IPS DF 19.7 (cell line): ENCODE measurements at places on chromosomes 6 and 20.
A peak's percentile ranks its signal among the peaks of the same experiment; 100 is the strongest.

DNA sequence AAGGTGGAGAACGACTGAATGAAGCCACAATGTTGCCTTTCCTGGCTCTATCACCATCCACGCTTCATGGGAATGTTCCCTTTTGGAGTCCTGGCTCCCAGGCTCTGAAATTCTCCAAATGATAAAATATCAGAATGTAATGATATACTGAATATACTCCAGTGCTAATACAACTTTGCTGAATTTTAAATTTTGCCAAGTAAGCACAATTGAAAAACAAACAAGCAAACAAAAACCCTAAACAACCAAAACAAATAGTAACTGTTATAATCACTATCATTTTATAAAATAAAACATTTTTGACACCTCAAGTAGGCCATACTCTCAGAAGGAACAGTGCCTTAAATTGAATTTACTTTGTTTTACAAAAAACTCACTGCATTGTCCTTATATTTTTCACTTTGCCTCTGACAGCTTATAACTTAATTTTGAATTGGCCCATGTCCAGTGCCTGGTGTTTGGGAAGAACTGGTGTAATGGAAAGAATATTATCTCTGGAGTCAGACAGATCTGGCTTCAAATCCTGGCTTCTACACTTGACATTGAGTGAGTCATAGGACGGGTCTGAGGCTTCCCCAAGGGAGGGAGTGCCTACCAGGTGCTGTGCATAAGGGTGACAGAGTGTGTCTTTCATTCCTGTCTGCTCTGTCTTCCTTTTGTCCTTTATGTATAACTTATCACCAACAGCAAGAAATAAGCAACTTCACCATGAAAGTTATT is 698.3 kb downstream of the EPM2A start:
- DNase-seq, result no peak

DNA sequence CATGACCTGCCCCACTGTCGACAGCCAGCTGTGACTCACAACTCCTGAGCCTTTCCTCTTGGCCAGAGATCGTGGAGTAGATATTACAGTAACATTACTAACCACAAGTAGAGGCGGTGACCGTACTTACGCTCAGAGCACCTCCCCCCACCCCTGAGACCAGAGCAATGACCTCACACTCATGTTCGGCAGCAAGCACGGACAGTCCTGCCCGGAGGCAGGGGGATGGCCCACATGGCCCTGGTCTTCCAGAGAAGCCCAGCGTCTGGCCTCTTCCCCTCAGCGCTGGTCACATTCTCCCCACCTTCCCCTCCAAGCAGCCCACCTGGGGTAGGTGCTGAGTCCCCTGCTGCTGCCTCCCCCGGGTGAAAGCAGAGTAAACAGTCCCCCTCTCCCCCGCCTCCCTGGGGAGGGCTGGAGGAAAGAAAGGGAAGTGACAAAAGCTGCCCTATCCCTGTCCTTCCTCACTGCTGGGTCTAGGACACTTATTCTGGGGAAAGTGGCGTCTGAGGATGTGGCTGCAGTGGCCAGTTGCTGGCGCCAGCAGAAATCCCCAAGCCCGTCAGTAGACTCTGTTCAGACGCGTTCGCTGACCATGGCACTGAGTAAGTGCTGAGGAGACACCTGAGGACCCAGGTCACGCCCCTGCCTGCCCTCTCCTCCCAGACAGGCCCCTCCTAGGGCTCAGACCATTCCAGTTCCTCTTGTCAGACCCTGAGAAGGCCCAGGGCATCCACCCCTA is 68.5 kb downstream of the MRPL14 start:
- no peak for DNase-seq

GRCh38 chr20:40464731-40465208 is 224.3 kb downstream of the MAFB start:
- DNase-seq, result no peak

DNA sequence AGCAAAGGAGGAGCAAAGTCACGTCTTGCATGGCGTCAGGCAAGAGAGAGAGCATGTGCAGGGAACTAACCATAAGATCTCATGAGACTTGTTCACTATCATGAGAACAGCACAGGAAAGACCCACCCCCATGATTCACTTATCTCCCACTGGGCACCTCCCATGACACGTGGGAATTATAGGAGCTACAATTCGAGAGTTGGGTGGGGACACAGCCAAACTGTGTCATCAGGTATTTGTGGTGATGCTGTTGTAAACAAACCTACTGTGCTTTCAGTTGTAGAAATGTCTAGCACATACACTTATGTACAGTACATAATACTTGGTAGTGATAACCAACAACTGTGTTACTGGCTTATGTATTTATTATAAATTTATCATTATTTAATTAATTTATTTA is 128.3 kb downstream of the UTRN start:
- no peak for DNase-seq

DNA sequence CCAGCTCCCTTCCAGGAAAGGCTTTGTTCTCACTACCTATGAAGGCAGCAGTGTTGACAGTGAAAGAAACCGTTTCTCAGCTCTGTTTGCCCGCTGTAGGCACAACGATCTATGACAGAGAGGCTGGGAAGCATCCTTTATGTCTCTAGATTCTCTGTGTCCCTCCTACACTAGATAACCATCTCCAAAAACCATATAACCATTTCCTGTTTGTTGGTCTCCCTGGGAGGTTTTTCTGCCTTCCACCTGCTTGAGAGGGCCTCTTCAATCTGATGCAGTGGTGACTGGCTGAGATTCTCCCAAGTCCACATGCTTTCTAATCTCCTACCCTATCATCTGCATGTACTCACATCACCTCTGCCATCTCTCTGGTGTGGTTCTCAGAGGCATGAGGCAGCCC is 32.0 kb upstream of the TMEM217 start:
- DNase-seq, result no peak

- DNase-seq, result no peak
Observed at GRCh38 chr6:53070806-53071205, 5.6 kb downstream of the FBXO9 start.

DNA sequence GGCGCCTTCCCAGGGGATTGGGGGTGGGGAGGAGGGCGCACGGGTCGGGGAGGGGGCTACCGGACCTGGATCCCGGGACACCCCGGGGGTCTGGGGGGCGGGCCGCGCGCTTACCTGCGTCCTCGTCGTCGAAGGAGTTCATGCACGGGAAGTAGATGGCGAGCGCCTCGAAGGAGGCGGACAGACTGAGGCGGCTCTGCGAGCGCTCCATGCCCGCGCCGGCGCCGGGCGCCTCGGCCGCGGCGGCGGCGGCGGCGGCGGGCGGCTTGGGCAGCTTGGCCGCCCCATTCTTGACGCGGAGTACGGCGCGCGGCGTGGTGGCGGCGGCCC is 320 bp downstream of the RIMS4 start:
- DNase-seq, result no peak

- DNase-seq, result peak; percentile 23
Observed at GRCh38 chr6:83215131-83216047, 22.2 kb downstream of the RWDD2A start.

DNA sequence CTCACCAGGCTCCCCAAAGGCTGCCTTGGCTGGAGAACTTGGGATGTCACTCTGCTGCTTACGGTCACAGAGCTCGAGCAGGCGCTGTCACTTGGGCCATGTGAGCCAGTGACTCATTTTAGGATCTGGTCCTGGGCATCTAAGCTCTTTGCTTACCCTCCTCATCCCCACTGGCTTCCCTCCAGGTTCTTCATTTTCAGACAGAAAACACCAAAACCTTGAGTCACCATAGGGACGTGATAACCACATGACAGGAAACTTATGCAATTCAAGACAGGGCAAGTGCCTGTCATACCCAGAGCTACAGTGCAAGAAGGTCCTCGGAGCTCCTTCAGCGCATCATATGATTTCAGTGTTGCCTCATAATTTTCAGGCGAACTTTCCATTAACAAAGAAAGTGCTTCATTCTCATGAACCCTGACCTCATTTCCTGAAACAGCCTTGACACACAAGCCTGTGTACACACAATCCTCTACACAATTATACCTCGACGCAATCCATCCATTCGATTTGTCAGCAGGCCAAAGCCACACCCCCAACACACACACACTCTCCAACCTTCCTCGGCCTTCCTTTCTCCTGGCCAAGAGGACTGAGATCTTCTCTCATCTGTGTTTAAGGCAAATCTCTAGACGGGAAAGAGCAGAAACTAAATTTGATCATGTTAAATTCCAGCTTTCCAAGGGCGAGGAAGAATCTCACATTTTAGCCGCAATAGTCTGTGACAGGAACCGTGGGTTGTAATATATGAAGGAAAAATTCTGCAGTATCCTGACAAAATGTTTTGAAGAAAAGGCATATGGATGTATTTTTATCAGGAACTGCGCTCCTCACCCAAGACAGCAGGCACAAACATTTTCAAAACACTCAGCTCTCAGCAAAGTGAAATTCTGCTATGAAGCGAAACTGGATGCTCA is 25.3 kb downstream of the TBC1D7 start:
- DNase-seq, result no peak

DNA sequence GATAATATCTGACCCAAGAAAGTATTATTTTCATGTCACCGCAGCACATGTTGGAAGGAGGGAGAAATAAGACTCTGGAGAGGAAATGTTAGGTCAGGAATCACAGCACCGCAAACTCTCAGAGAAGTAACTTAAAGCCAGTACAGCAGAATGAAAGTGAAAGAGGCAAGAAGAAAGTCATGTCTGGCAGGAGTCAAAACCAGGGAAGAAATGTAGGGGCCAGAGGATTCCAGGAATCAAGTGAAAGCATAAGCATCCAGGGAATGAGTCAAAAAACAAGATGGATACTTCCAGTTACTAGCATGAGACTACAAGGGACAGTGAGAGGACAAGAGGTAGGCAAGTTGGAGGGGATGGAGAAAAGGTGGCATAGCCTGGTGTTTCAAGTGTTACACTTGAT is 80.4 kb downstream of the AK9 start:
- no peak for DNase-seq

DNA sequence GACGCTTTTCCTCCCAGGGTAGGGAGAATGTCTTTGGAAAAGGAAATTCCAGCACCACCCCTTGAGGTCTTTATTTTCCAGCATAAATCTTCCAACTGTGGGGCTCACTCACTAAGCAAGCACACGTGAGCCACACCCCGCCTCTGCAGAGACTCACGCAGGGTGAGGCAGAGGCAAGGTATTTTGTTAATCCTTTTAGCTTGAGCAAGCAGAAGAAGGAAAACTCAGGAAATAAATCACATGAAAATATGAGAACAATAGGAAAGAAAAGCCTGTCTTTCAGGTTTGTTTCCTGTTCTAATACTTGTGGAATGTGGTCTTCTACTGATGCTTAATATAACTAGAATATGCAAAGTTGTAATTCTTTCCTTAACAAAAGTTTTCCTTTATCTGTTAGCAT is 4.1 kb upstream of the PHACTR2 start:
- no peak for DNase-seq

GRCh38 chr6:27672113-27672799 is 199.4 kb upstream of the ZNF184 start:
- DNase-seq, result peak; percentile 95

DNA sequence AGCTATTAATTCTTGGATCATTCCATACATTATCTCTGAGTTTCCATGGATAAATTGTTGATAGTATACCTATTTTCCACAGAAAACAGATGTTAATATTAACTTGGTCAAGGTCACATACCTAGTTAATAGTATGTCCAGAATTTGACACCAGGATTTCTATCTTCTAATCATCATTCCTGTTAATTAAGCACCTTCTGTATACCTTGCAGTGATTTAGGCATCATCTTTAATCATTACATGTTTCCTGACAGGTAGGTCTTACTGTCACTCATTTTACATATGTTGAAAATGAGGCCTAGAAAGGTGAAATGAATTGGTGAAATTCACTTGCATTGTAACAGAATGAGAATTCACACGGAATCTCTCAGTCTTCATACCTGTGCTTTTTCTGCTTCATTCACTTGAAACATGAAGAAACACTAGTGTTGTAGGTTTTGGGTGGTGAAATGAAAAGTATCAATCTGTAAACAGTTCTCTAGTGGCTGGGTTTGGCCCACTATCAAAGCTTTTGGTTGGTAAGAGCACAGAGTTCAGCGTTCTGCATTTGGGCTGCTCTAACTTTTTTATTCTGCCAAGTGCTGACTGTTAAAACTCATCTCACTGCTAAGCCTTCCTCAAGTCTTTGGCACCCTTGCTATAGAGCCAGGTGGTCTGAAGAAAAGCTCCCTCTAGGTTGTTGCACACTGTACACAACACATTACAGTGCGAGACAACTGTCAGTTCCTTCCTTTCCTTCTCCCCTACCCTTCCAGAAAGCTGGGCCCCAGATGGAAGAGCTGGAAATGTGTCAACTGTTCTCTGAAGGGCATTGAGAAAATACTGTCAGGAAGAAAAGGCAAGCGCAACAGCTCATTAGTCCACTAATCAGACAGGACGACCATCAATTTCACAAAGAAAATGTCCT is 57.8 kb upstream of the C20orf144 start:
- DNase-seq, result no peak

GRCh38 chr6:21137700-21138335 is 455.7 kb upstream of the SOX4 start:
- no peak for DNase-seq

DNA sequence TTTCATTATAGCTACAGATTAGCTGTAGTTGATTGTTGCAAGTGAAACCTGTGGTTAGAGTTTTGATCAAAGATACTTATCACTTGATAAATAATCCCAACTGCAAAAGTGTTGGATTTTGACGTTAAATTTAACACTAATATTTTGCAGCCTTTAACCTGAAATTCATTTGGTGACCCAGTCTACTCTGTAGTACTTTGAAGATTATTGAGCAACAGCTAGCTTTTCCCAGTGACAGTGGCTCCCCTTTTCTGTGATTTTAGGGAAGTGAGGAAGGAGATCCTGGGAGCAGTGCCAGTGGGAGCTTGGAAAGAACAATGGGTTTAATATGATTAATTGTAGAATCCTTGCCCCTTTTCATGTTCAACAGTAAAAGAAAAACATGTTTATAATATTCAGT is 76.9 kb downstream of the NCOA3 start:
- no peak for DNase-seq

GRCh38 chr6:53287336-53288225 is 61.2 kb downstream of the ELOVL5 start:
- DNase-seq, result peak; percentile 28

GRCh38 chr20:2708073-2708415 is 15.5 kb downstream of the EBF4 start:
- DNase-seq, result no peak

DNA sequence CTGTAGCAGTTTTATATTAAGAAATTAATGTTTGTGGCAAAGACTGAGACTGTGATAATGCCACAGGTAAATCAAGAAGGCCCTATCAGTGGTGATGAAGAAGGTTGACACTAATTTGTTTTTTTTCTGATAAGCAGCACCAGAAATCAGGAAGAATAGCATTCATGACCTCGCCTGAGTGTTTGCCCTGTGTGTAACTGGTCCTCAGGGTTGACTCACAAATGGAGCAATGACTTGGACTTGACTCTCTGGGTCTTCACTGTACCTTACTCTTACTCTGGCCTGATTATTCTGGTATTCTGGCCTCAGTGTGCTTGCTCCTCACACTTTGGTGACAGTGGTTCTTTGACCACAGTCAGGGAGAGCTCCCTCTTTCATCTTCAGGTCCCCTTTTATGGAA is 243.9 kb downstream of the HAO1 start:
- no peak for DNase-seq

DNA sequence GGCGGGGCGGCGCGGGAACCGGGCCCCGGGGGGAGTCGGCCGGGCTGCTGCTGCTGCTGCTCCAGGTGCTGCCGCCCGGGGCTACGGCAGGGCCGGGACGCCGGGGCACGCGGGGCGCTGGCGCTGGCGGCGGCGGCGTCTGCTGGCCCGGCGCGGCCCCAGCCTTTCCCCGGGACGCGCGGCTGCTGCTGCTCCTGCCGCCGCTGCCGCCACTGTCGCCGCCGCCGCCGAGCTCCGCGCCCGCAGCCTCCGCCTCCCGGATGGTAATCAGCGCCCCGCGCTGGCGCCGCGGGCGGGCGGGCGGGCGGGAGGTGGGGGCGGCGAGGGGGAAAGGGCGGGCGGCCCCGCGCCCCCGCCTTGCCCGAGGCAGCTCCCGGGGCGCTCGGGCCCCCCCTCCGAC is 306 bp downstream of the EBF4 start:
- no peak for DNase-seq
